ENCODE measurements at places on chromosomes 7 and 10.
A peak's percentile ranks its signal among the peaks of the same experiment; 100 is the strongest.

- H3K27ac ChIP-seq, result no peak overlapping the region
- peaks cover 2% of the 10 kb centered on the region for H3K36me3 ChIP-seq
- no peaks in the 10 kb centered on the region for H3K4me1 ChIP-seq
- peaks cover 29% of the 10 kb centered on the region for H3K27me3 ChIP-seq
Observed at GRCh38 chr7:142894112-142894984, 8.8 kb upstream of the TRPV6 start.

- peaks cover 14% of the 10 kb centered on the region for H3K4me1 ChIP-seq
- no peak overlapping the region for H3K27ac ChIP-seq
- peaks cover 2% of the 10 kb centered on the region for H3K36me3 ChIP-seq
- no peak for DNase-seq
- no peak overlapping the region for H3K4me3 ChIP-seq
- H3K27me3 ChIP-seq, result peaks cover 13% of the 10 kb centered on the region
Observed at GRCh38 chr10:27448921-27449320, 55.2 kb upstream of the RAB18 start.

DNA sequence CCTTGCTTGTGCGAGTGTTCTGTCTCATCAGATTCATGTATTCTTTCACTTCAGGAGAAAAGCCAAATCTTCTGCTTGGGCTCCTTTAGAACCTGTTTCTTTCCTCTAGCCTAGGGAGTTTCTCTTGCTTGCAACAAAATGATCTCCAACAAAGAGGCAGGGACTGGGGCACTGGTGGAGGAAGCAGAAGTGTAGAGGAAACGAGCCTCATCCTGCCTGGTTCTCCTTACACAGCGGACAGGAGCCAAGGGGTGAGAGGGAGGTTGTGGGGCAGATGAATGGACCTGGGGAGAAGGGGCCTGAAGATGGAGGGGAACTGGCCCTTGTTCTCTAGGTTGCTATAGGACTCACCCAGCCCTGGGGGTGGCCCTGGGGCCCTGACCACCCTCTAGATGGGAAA lies 141.1 kb downstream of the PKD1L1 start:
- H3K4me3 ChIP-seq, result no peak overlapping the region
- H3K36me3 ChIP-seq, result peaks cover 3% of the 10 kb centered on the region
- peaks cover 3% of the 10 kb centered on the region for H3K4me1 ChIP-seq

GRCh38 chr10:62708569-62708968 lies 96.0 kb upstream of the ADO start:
- no peak for DNase-seq
- H3K27me3 ChIP-seq, result no peaks in the 10 kb centered on the region
- H3K27ac ChIP-seq, result no peak overlapping the region
- no peaks in the 10 kb centered on the region for H3K4me1 ChIP-seq
- no peak overlapping the region for H3K4me3 ChIP-seq

- H3K27ac ChIP-seq, result no peak overlapping the region
- peaks cover 4% of the 10 kb centered on the region for H3K4me1 ChIP-seq
- H3K27me3 ChIP-seq, result no peaks in the 10 kb centered on the region
- no peaks in the 10 kb centered on the region for H3K36me3 ChIP-seq
Observed at GRCh38 chr7:8206956-8207355, 55.0 kb downstream of the ICA1 start.

- DNase-seq, result peak; percentile 21
- H3K36me3 ChIP-seq, result peaks cover 7% of the 10 kb centered on the region
- no peak overlapping the region for H3K27ac ChIP-seq
- H3K4me3 ChIP-seq, result no peak overlapping the region
Observed at GRCh38 chr7:150356265-150356897, 12.2 kb upstream of the REPIN1 start.

DNA sequence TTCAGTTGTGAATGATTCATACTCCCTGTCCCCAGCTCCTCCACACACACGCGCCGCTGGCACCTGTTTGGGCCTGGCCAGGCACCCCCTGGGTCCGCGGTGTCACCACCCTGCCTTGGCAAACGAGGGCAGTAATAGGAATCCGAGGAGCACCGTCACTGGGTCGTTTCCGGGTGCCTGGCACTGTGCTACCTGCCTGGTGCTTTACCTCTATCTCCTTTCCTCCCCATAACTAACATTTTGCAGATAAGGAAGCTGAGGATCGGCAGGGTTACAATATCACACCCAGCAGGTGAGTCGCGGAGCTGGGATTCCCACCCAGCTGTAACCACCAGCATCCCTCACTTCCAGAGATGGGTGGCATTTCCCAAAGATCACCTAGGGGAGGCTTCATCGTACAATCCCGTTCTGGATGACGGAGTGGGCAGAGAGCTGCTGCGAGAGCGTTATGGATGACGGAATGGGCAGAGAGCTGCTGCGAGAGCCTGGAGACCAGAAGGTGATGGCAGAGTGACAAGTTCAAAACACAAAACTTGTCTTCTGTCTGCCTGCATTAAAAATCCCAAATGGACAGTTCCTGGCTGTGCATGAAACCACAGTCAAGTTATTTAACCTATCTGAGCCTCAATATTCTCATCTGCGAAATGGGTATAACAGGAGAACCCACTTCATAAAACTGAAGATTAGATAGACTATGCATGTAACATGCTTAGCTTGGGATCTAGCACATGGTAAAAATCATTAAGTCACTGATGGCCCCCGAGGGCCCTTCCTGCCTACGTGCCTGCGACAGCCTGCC lies 1.1 kb upstream of the HSPA12A start:
- no peak for DNase-seq
- peak overlapping the region; percentile 59 for H3K4me3 ChIP-seq
- H3K27ac ChIP-seq, result no peak overlapping the region
- peaks cover 67% of the 10 kb centered on the region for H3K27me3 ChIP-seq

DNA sequence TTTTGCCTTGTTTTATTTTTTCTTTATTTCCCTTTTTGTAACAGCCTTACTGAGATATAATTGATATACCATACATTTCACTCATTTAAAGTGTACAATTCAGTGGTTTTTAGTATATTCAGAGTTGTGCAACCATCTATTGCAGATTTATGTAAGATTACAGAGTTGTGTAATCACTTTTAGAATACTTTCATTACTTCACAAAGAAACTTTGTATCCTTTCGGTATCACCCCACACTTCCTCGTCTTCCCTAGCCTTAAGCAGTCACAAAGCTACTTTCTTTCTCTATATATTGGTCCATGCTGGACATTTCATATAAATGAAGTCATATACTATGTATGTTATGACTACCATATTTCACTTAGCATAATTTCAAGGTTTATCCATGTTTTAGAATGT lies 74.6 kb downstream of the ATRNL1 start:
- no peak overlapping the region for H3K27ac ChIP-seq
- H3K4me3 ChIP-seq, result no peak overlapping the region
- peaks cover under 1% of the 10 kb centered on the region for H3K27me3 ChIP-seq
- no peaks in the 10 kb centered on the region for H3K4me1 ChIP-seq
- DNase-seq, result no peak
- H3K36me3 ChIP-seq, result no peaks in the 10 kb centered on the region

DNA sequence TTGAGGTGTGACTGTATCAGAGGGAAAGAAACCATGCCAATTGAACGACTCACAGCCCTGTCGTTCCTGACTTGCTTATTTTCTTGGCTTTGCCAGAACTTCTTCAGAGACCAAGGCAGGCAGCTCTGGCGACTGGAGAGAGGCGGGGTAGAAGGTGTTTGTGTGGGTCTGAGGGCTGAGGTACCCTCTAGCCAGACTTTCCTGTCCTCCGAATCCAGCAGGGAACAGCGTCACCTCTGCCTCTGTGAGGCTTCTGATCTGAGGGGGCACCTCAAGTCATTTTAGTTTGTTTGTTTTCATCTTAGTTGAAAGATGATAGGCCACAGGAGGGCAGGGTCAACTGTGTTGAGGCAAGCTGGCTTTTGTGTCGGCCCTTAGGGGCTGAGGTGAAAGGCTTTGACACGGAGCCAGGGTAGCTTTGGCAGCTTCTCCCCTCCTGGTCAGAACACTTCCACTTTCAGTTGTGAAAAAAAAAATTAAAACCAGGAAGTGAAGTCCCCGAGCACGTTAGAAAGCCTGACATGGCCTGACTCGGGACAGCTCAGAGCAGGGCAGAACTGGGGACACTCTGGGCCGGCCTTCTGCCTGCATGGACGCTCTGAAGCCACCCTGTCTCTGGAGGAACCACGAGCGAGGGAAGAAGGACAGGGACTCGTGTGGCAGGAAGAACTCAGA lies 1.9 kb downstream of the ACSL5 start:
- H3K4me3 ChIP-seq, result peak overlapping the region; percentile 100
- H3K27ac ChIP-seq, result peak overlapping the region; percentile 100
- peak; percentile 38 for DNase-seq
- H3K27me3 ChIP-seq, result no peaks in the 10 kb centered on the region
- peaks cover under 1% of the 10 kb centered on the region for H3K36me3 ChIP-seq
- H3K4me1 ChIP-seq, result peaks cover 62% of the 10 kb centered on the region

- H3K4me3 ChIP-seq, result no peak overlapping the region
- H3K27me3 ChIP-seq, result peaks cover 5% of the 10 kb centered on the region
- no peak for DNase-seq
- no peaks in the 10 kb centered on the region for H3K4me1 ChIP-seq
- peaks cover 6% of the 10 kb centered on the region for H3K36me3 ChIP-seq
- no peak overlapping the region for H3K27ac ChIP-seq
Observed at GRCh38 chr10:42989481-42989921, 87.4 kb upstream of the RET start.

GRCh38 chr7:121192834-121193233 lies 136.0 kb upstream of the WNT16 start:
- H3K27ac ChIP-seq, result no peak overlapping the region
- no peaks in the 10 kb centered on the region for H3K4me1 ChIP-seq
- peaks cover 15% of the 10 kb centered on the region for H3K27me3 ChIP-seq
- no peak overlapping the region for H3K4me3 ChIP-seq
- no peak for DNase-seq
- no peaks in the 10 kb centered on the region for H3K36me3 ChIP-seq

DNA sequence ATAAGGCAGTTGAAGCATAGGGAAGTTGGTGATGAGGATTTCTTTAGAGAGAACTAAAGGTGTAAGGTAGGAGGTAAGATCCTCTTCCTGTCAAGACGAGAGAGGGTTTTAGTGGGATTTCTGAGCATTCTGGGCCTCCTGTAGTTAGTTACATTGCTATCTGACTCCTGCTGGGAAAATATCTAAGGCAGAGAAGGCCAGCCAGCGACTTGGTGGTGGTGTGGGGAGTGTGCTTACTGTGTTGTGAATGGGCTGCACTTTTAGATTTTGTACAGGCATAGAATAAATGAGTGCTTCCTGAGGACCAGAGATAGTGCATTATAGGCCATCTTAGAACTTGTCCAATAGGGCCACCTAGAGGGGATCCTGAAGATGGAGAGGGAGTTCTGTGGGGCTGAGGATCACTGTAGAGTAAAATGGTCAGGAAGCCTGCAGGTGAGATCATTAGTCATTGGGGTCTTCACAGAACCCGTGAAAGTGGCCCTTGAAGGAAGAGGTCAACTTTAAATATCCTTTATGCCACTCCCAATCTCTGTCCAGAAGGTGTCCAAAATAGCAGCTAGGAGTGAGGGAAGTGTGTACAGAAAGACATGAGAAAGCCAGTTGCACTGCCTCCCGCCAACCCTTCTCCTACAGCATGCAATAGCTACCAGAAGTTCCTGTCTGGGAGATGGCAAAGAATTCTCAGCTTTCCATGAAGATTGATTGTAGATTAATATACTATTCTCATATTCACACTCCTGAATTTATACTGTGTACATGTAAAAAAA lies 266.6 kb downstream of the POLR1F start:
- no peaks in the 10 kb centered on the region for H3K27me3 ChIP-seq
- DNase-seq, result no peak
- H3K4me1 ChIP-seq, result no peaks in the 10 kb centered on the region
- H3K36me3 ChIP-seq, result no peaks in the 10 kb centered on the region
- no peak overlapping the region for H3K4me3 ChIP-seq
- H3K27ac ChIP-seq, result no peak overlapping the region

- no peak overlapping the region for H3K4me3 ChIP-seq
- no peaks in the 10 kb centered on the region for H3K4me1 ChIP-seq
- H3K36me3 ChIP-seq, result no peaks in the 10 kb centered on the region
- no peaks in the 10 kb centered on the region for H3K27me3 ChIP-seq
- DNase-seq, result no peak
- no peak overlapping the region for H3K27ac ChIP-seq
Observed at GRCh38 chr10:126259760-126260479, 128.4 kb downstream of the ADAM12 start.

- peak overlapping the region; percentile 91 for H3K27ac ChIP-seq
- DNase-seq, result no peak
- no peak overlapping the region for H3K4me3 ChIP-seq
- H3K27me3 ChIP-seq, result no peaks in the 10 kb centered on the region
- peaks cover 26% of the 10 kb centered on the region for H3K4me1 ChIP-seq
- H3K36me3 ChIP-seq, result peaks cover 36% of the 10 kb centered on the region
Observed at GRCh38 chr7:44071726-44072363, 6.5 kb upstream of the PGAM2 start.

- peak overlapping the region; percentile 70 for H3K27ac ChIP-seq
- peaks cover 2% of the 10 kb centered on the region for H3K4me1 ChIP-seq
- no peak overlapping the region for H3K4me3 ChIP-seq
- peaks cover 11% of the 10 kb centered on the region for H3K36me3 ChIP-seq
- H3K27me3 ChIP-seq, result no peaks in the 10 kb centered on the region
Observed at GRCh38 chr7:1555046-1555812, 776 bp downstream of the TMEM184A start.

DNA sequence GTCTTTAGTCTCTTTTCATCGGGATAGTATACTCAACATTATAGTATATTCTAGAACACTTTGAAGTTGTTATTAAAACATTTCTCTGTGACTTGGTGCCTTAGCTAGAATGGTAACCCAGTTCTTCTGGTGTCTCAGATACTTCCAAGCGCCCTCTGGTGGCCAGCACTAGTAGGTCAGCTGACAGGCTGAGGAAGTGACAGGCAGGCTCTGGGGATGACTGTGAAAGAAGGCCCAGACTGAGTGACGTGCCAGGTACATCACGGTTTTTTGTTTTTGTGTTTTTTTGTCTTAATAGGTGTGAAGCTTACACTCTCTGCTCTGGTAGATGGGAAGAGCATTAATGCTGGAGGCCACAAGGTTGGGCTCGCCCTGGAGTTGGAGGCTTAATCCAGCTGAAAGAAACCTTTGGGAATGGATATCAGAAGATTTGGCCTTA lies 5.1 kb downstream of the COMTD1 start:
- no peaks in the 10 kb centered on the region for H3K27me3 ChIP-seq
- H3K4me3 ChIP-seq, result no peak overlapping the region
- H3K36me3 ChIP-seq, result peaks cover 89% of the 10 kb centered on the region
- peak overlapping the region; percentile 88 for H3K27ac ChIP-seq

DNA sequence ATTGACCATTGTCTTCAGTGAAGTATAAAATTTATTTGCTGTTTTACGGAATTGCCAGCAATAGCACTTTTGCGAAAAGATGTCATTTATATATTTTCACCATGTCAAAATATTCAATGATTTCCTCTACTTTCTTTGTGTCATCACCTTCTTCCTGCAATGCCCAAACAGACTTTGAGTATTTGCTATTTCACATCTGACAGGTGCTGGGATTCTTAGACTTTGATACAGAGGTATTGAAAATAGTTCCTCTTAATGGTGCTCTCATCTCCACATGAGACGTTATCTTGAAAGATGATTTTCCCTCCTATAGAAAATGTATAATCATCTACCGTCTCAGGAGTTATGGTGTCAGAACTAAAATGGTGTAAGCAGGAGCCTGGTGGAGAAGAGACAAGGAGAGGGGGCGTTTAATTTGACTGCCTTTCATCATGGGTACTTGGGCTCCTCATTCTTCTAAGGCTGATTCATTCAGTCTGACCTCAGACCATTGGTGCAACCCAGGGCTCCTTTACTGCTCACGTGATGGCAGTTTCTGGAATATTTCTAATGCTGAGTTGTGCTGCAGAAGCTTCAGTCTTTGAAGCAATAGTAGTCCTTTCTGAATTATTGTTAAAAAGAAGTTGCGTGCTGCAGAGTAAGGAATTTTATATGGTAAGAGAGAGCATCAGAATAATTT lies 404.6 kb downstream of the PHTF2 start:
- no peaks in the 10 kb centered on the region for H3K4me1 ChIP-seq
- no peak for DNase-seq
- H3K27me3 ChIP-seq, result peaks cover 4% of the 10 kb centered on the region

GRCh38 chr10:102597131-102597991 lies 46.9 kb upstream of the TRIM8 start:
- peaks cover 21% of the 10 kb centered on the region for H3K36me3 ChIP-seq
- H3K4me1 ChIP-seq, result no peaks in the 10 kb centered on the region
- H3K27ac ChIP-seq, result no peak overlapping the region
- H3K4me3 ChIP-seq, result no peak overlapping the region
- no peaks in the 10 kb centered on the region for H3K27me3 ChIP-seq
